Urinary bladder (tissue), 4 donors: ENCODE measurements at places on chromosomes 5 and 9. TPM values are rescaled to one million over a fixed set of nuclear protein-coding genes. Genes with fewer than 3 reads are reported as not detected.

The KCNV2 gene
- polyA plus RNA-seq, result not detected

The SH3TC2 gene
- polyA plus RNA-seq, result 0.99 TPM

GRCh38 chr5:115465431-115465830, 79.1 kb downstream of the FEM1C start:
- DNase-seq, result no peak

- DNase-seq, result no peak
Observed at GRCh38 chr9:34501889-34502425, 20.8 kb downstream of the ENHO start.

GRCh38 chr9:91914404-91914803, 35.6 kb downstream of the ROR2 start:
- no peak for DNase-seq

DNA sequence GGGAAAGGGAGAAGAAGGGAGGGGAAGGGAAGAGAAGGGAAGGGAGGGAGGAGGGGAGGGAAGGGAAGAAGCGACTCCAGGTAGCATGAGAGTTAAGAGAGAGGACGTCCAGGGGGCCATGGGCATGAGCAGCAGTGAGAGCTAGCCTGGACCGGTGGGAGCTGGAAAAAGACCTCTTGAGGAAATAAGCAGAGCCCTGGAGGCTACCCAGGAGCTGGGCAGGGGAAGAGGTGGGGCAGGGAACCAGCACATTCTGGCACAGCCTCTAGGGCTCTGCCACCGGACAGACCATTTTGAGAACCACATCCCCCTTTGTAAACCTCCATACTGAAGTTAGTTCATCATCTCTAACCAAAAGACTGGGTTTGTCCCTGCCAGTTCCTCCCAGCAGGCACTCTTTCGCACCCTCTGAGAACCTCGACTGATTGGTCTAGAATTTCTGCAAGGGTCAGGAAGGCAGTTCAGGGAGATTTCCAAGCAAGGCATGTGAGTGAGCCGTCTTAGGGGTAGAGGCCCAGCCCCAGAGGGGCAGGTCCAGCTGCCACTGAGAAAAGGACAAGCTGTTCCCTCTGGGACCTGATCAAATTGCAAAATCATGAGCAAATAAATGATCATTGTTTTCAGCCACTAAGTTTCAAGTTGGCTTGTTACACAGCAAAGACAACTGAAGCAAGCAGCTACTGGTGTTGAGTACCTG, 11.6 kb downstream of the NAIF1 start:
- DNase-seq, result no peak

DNA sequence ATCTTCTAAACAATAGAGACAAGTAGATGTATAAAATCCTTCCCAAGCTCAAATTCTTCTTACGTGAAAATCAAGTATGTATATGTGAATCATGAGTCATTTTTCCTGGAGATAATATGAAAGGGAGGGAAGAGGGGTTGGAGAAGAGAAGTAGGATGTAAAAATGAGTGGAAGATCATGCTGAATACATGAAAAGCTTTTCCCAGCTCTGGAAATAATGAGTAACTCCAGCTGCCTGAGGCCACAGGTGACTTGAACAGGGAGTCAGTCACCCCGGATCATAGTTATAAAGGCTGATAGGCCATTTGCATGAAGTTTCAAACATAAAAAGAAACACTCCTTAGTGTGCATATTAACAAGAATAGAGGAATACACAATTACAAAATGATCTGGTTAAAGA, 486.7 kb downstream of the EFNA5 start:
- no peak for DNase-seq
